Brain microvascular endothelial cell (primary cell): ENCODE measurements at places on chromosomes 1 and 21.

- DNase-seq, result no peak
Measured at GRCh38 chr1:180267761-180268555, 37.9 kb downstream of the LHX4 start.

GRCh38 chr1:14508613-14509012 lies 89.9 kb upstream of the KAZN start:
- DNase-seq, result no peak

GRCh38 chr1:204760757-204761156 lies 75.2 kb upstream of the LRRN2 start:
- DNase-seq, result no peak

DNA sequence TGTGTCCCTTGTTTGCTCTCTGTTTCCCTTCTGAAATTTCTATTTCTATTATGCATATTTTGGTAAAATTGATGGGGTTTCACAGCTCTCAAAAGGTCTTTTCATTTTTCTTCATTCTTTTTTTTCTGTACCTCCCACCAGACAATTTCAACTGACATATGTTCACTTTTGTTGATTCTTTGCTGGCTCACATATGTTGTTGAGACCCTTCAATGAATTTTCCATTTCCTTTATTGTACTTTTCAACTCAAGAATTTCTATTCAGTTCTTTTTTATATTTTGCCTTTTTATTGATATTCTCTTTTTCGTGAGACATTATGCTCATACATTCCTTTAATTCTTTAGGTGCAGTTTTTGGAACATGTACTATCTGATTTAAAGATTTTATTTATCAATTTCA lies 102.6 kb upstream of the GRIK1 start:
- no peak for DNase-seq

DNA sequence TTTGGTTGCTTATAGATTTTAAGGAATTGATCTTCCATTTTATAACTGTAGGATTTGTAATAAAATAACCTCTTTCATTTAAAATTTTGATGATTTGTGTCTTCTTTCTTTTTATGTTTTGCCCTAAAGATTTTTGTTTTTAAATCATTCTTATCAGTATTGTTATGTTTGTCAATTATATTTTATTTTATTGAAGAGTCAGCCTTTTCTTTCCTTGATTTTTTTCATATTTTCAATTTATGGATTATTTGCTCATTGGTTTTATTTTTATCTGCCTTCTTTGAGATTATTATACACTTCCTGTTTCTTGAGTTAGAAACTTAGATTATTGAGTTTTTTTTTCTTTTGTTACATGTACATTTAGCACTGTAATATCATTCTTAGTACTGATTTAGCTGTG lies 233.4 kb upstream of the BRINP3 start:
- DNase-seq, result no peak

- no peak for DNase-seq
Measured at GRCh38 chr1:205241366-205242030, 13.8 kb downstream of the TMCC2 start.

GRCh38 chr1:61215119-61215518 lies 132.8 kb downstream of the NFIA start:
- no peak for DNase-seq
